ENCODE measurements at places on chromosomes 4 and X.

DNA sequence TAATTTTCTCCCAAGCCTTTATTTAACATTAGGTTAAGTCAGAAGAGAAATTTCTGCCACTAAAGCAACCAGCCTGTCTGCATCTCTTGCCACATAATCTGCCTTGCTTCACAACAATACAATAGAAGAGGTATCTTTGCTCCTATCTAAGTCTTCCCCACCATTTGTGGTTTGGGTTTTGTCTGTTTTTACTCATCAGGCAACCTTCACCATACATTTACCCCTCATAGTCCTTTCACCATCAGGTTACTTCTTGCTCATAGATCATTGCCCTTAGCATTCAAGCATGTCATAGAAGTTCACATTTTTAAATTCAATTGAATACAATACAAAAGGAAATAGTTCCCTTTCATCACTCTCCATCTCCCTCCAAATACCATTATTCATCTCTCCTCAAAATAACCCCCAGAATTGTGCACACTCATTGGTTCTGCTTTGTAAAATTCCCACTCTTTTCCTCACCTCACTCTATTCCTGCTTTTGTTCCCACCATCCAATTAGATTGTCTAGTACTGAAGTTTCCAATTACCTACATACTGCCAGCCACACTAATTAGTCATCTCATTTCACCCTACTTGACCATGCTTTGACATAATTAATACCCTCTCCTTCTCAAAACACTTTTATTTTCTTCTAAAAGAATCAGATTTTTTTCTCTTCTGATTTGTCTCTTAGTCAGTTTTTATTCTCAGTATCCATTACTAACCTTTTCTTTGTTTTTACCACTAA is 1957.0 kb upstream of the AGA start:
- peak; percentile 18 for DNase-seq

GRCh38 chr4:2015008-2015407 is 6.2 kb upstream of the NELFA start:
- DNase-seq = no peak

DNA sequence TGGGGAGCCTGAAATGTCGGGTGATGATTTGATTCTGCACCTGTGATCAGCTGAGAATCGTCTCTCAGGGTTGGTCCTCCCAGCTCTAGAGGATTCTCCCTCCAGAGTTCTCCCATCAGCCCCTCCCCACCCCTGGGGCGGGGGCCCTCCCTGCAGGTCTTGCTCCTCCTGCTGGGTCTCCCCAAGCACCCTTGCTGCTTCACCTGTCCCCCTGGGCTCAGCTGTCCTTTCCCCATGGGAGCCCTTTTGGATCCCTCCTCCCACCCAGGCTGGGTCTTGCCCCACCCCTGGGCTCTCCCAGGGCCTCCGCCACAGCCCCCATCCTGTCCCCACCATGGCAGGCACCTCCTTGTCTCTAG is 22.2 kb downstream of the PSAPL1 start:
- DNase-seq = no peak

GRCh38 chr4:5757954-5758353 is 47.0 kb downstream of the EVC start:
- no peak for DNase-seq

DNA sequence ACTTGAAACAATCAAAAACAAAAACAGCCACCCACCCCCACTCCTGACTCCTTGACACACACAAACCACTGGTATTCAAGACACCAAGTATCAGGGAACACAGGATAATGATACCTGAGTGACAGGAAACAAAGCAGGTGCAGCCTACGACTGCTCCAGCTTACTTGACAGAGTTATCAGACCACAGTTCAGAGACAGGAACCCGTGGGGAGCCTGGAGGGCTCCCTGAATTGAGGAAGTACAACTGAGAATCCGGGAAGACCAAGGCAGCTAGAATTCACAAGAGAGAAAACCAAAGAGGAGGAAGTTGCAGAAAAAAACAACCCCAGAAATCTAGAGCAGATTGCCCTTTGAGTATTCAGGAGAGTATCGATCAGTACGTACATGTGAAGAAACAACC is 20.5 kb downstream of the COMMD8 start:
- DNase-seq = no peak

DNA sequence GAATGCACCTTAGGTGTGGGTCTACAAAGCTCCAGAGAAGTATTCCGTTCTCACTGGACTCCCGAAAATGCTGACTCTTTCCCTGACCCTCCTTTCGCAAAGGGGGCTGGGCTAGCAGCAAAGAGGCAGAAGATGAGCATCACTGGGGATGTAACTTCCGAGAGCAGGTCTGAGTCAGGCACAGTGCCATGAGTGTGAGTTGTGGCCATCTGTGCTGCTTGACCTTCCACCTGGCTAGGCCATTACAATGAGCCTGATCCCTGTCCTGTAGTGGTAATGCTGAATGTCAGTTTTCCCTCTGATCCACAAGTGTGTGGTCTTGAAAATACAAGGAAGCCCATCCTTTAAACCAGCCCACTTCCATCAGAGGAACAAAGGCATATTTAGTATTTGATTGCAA is 479.4 kb downstream of the AFF2 start:
- DNase-seq = no peak

DNA sequence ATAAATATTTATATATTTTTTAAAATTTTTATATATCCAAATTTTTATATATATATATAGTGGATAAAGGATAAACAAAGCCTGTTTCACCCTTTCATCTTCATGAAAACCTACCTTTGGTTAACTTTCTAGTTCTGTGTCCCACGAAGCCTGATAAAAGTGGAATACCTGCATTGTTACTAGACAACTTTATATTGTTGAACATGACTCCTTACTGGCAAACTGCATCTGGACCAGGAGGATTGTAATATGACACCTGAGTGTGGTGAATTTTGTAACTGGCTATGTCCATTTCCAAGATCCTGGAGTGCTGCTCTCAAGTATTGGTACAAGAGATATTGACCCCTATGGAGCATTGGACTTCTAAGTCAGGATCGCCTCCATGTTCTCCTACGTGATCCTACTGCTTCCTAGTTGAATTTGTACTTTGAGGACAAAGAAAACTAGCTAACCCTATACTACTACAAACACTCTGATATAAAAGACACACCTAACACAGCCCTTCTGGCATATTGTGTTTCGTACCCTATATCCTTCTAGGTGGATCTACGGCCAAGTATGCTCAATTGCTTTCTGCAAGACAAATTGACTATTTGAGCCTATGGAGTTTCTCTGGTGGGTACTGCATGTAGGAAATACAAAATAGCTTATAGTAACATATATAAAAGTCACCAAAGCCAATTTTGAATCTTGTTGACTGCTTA is 61.3 kb upstream of the PRRG1 start:
- DNase-seq = no peak

DNA sequence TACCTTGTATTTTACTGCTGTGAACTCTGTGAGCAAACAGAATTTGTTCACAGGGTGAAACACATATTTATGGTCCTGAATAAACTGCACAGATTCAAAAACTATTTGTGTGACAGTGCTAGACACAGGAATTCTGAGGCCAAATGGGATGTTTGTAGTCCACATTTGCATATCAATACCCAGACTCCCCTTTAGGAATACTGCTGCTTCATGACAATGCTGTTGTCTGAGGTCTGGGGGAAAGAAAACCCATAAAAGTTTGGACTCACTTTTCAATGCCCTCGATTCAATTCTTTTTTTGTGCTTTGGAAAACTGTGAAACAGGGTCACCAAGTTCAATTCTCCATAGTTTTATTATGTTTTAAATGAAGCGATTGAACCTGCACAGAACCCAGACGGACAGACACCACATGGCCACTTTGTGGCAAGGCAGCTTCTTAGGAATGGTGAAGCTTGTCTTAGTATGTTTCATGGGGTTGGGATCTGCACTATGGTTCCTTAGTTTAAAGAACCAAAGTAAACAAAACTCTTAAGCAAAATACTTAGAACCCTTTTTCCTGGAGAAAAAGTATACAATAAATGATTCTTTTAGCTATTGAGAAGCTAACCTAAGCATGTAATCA is 92.3 kb upstream of the MAD2L1 start:
- DNase-seq = no peak

DNA sequence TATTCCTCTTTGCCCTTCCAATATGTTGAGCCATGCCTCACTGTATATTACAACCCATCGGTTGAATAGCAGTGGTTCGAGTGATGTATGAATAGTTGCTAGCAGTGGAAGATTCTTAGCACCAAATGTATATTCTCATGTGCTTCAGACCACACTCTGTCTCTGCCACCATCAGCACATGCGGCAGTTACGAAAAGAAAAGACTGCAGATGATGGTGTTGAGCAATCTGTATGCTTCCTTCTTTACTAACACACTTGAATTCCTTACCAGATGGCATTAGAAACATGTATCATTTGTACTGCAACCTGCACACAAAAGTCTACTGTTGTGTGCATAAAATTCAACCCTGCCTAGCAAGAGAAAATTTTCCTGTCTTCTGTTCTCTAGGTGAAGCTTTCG is 214.6 kb downstream of the ENOX2 start:
- DNase-seq = no peak

DNA sequence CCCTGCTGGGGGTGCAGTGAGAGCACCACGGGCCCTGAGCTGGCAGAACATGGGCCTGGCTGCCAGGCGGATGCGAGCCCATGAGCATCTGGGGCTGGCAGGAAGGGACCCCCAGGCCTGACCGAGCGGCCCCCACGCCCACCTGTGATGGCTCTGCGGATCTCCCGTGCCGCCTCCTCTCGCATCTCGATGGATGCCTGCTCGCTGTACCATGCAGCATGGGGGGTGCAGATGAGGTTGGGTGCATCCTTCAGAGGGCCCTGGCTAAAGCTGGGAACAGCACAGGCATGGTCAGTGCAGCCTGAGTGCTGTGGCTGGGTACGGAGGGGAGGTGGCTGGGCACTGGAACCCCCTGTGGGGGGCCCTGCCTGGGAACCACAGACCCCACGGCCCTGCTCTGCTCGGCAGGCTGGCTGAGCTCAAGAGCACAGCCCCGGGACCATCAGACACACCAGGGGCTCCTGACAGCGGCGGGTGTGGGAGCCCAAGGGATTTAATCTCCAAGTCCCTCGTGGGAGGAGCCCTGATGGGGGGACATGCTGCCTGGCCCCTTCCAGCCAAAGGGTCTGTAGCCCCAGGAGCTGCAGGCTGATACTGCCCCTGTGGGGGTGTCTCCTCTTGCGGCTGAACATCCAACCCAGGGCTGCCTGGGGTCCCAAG is 35.5 kb downstream of the CTBP1 start:
- DNase-seq = no peak

DNA sequence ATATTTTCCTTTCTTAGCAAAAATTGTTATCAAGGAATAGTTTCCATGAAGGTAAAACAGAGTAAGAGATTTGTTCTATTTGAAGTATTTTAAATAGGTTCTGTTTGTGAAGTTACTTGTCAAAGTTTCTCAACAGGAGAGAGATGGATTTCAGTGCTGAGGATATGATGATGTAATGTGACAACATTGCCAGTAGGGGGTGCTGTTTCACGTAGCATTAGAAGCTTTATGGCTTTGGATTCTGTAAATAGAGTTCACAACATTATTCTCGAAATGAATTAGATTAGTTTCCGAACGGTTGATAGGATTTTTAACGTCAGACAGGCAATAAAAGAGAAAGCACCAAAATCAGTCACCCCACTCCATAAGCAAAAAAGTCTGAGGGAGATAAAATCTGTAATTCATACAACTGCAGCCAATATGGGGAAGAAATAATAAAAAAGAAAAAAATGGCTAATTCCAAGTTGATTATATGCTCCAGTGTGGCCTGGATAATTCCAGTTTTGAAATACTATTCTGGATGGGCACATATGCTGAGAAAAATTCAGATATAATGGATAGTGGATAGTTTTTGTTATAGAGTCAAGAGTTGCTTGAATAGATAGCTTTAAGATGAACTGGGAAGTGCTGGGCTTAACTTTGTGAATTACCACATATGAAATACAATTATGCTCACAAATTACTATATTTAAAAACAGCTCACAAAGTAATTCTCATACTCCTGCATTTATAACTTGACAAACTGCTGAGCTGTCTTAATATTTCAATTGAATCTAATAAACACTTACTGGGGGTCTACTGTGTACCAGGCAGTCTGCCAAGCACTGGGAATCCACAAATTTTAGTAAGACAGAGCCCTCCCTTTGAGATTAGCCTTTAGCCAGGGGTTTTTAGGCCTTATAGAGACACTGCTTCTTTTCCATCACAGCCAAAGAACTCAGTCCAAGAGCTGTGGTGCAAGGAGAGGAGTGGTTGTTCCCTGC is 109.1 kb downstream of the GPAT3 start:
- DNase-seq = peak; percentile 1

GRCh38 chrX:41596596-41596995 is 92.2 kb upstream of the GPR34 start:
- no peak for DNase-seq

DNA sequence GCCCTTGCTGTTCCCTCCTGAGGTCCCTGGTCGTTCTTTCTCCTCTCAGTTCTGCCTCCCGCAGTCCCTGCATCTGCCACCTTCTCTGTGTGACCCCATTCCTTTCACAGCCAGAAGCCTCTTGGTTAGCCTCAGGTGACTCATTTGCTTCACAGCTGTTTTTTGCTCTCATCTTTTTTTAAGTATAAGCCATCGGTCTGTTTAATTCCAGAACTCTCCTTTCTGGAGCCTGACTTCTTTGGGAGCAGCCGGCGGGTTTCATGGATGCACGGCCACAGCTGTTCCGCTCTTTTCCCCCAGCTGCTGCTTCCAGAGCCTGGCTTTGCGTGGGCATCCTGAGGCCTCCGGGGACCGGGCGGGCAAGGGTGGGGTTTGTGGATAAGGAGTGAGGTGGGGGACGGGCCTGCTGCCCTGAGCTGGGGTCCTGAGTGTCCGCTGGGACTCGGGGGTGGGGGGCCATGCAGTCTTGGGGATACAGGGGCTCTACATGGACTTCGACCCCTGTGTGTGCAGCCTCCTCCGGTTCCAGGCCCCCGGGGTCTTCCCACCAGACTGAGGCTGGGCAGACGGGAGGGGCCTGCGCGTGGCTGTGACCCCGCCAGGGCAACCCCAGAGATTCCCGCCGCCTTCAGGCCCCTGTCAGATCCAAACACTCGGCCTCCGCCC is 46.7 kb downstream of the PCGF3 start:
- DNase-seq = no peak

DNA sequence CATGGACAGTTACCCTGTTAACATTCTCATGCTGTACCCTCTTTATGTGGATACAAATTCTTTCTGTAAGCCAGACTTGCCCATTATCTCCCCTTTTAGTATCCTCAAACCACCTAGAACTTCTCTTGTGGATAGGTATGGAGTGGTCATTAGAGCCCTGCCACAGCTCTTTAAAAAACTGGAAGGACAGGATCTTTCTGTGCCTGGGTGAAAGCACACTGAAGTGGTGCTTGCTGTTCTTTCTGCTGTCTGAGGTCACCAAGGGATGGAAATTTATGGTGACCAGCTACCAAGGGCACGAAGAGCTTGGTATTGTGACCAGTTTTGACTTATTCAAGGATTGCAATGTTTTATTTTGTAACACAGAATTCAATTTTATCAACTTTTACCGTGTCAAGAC is 344.2 kb downstream of the CBLL2 start:
- no peak for DNase-seq

GRCh38 chrX:70262952-70263567 is 3.1 kb upstream of the P2RY4 start:
- DNase-seq = peak; percentile 30

GRCh38 chrX:16552546-16552945 is 97.4 kb upstream of the S100G start:
- DNase-seq = no peak
